ENCODE measurements at places on chromosomes 3 and 15.

DNA sequence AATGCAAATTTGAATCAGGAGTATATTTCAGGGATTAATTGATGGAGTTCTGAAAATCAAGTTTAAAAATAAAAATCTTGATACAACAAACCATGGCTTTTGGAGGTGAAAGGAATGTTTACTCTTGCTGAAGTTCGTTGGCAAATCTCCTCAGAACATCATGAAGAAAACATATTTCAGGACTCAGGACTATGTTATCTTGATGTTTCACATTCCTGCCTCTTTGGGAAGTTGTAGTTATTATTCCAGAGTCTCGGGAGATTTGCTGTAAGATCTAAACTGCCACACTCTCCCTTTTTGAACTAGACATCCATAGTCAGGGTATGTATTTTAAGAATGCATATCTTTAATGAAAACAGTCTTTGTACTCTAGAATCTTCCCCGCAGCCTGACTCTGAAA, 271.2 kb downstream of the RBMS3 start:
- no peak for DNase-seq

DNA sequence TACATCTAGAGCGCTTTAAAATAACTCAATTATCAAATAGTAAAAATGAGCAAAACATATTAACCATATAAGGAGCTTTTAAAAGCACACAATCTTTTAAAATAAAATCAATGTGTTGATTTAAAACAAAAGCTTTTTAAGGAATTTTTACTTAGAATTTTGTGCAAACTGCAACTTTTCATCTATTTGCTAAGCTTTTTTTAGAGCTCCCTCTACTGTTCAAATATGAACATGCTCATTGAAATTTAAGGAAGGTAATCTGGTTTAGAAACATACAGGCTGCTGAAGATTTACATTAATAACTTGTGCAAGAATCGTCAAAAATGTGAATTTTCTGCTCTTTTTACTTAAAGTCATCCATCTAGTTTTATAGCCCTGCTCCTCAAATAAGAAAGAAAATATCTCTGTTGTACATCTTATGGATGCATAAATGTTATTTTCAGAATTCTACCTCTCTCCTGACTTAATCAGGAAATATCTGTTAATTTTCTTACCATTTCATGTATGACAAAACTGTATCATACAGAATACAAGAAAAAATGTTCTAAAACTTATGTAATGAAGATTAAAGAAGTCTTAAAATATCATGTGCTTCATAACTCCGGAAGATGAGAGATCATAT, 469.4 kb upstream of the ROBO2 start:
- peak; percentile 32 for DNase-seq

DNA sequence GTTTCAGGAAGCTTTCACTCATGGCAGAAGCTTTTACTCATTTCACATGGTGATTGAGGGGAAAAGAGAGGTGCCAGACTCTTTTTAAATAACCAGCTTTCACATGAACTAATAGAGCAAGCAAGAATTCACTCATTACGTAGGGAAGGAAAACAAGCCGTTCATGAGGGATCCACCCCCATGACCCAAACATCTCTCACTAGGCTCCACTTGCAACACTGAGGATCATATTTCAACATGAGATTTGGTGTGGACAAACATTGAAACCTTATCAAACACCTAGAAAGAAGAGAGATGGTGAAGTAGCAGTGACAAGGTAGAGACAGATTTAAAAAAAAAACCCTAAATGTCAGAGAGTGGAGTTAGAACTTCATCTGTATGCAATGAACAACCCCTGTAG, 408.6 kb upstream of the PDZRN3 start:
- no peak for DNase-seq

- no peak for DNase-seq
These were observed 256.1 kb upstream of the VEPH1 start for GRCh38 chr3:157759311-157759710.

DNA sequence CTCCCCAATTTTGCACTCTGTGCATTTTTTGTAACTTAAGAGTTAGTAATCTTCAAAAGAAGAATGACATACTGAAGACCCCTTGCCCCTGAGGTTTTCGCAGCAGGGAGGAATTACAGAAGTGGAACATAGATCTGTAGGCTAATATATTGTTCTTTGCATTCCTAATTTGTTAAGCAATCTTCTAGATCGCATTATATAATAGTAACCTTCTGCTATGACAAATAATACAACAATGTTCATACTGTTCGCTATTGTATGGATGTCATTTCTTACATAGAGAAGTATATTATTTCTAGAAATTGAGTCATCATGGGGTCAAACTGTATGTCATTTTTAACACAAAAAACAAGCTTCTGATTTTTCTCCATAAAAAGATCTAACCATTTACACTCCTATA, 95.8 kb upstream of the TGFBR2 start:
- no peak for DNase-seq

- DNase-seq, result no peak
These were observed 141.2 kb upstream of the LINGO1 start for GRCh38 chr15:77773903-77774302.

GRCh38 chr3:14539742-14540491, at the start of gene GRIP2:
Gene GRIP2, minus strand, starts transcription at chr3:14540342. Its CDS starts 34 bp downstream, at chr3:14540308.
- no peak for DNase-seq

- no peak for DNase-seq
These were observed 452.0 kb downstream of the MFSD1 start for GRCh38 chr3:159253860-159254259.

DNA sequence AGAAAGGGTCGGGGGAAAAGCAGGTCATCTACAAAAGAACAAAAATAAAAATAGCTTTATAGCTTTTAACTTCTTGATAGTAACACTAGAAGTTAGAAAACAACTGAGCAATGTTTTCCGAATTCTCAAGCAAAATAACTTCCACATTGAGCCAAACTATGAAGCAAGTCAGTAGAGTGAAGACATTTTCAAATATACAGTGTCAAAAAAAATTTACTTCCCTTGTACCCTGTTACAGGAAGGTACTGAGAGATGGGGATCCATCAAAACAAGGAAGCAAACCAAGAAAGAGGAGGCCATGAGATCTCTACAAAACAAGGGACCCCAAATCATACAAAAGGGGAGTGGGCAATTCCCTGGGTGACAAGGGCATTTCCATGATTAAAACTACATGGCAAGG, 26.6 kb upstream of the STIMATE start:
- no peak for DNase-seq

- DNase-seq, result no peak
These were observed 561.2 kb upstream of the ALCAM start for GRCh38 chr3:104805508-104805907.

DNA sequence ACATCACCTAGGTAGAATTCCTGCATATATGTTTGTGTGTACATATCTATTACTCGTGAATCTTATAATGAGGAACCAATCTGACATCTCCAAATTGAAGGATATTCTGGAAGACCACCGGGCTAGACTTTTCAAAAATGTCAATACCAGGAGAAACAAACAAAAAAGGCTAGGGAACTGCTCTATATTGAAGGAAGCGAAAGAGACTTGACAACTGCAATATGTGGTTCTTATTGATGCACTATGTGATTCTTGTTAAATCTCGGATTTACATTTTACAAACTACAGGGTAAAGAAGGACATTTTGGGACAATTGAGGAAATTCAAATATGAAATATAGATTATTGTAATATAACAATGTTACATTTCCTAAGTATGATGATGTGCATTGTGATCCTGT, 137.5 kb upstream of the CCDC54 start:
- no peak for DNase-seq

DNA sequence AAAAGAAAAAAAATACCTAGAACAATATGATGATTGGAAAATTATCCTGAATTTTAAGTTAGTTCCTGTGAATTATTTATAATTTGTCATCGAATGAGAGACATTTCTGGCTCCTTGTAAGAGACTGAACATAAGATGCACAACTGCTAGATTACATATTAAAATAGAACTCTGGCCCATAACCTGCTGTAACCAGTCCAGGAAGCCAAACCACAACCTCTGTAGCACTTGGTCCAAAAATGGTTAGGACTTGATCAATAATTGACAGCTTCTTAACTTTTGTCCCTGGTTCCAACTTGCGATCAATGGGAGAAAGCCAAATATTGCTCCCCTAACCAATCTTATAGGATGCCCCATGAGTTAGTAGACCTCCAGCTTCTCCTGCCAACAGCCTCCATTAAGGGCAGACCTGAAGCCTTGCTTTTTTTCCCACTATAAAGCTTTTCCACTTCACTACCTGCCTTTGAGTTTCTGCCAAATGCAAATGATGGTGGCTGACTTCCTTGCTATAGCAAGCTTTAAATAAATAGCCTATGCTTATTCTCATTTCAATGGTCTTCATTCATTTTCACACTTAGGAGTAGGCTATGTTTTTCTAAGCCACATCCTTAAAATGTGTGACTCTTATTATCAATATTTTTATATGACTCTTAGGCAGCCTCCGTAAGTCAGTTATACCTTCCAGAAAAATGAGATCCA, 224.0 kb upstream of the ARHGEF26 start:
- DNase-seq, result no peak

DNA sequence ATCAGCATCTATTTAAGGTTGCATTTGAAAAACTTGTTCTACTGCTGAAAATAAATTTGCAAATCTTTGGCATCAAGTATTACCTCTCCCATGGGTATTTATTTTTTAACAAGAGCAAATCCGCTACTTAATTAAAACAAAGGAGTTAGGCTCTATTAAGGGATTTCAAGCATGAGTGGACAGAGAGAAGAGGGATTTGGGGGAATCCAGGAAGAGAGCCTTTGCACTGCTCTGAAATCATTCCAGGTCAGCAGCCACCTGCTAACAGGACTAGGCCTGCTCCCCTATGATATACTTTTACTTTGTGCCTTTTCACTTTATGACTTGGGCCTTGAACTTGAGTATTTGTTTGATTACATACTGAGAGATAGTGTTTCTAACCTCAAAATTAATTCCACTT, 57.1 kb downstream of the IQCH start:
- no peak for DNase-seq

- DNase-seq, result peak; percentile 81
These were observed 17.5 kb downstream of the HDC start for GRCh38 chr15:50247819-50248655.

GRCh38 chr15:49769225-49769624, 148.4 kb downstream of the DTWD1 start:
- DNase-seq, result no peak

- no peak for DNase-seq
These were observed 4.0 kb upstream of the XCR1 start for GRCh38 chr3:46031269-46031668.

- DNase-seq, result peak; percentile 56
These were observed 777 bp downstream of the GPR160 start for GRCh38 chr3:170038434-170039110.

GRCh38 chr3:177469216-177469615, 271.9 kb upstream of the TBL1XR1 start:
- no peak for DNase-seq

GRCh38 chr15:90126596-90127435, 24.5 kb upstream of the IDH2 start:
- no peak for DNase-seq

Measured in suppressor macrophage treated with lipopolysaccharide for 1 hour (primary cell).